NCI-H2227 treated with DMSO at 0.1 percent for 48 hours (cell line): ENCODE measurements at places on chromosomes 4 and X.

DNA sequence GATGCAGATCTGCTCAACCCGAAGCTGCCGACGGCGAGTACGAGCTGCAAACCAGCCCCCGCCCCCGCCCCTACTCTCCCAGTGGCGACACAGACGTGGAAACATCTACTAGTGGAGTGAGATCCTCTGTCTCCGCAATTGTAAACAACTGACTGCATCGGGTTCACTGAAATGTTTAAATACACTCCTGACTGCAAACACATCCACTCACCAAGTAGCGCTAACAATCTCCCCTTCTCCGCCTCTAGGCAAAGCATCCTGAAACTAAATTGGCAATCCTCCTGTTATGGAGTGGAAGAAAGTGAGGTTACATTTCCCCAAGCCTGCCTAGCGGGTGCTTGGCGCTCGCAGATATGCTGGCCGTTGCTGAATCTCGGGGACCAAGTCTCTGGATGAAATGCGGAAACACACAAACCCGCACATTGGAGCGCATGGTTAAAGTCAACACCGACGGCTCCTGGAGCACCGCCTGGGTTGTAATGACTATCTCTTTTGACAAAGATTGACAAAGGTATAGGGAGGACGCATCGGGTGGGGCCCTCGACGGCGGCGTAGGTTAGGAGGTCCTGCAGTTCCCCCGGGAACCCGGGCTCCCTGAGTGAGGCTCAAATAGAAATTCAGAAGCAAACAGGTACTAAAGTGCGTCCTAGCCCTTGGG is 117.0 kb upstream of the TEX13C start:
- DNase-seq, result peak; percentile 72

- DNase-seq, result no peak
Measured at GRCh38 chr4:148693913-148694649, 251.9 kb upstream of the NR3C2 start.

GRCh38 chr4:47933840-47934239 is 19.5 kb upstream of the NFXL1 start:
- DNase-seq, result peak; percentile 8

GRCh38 chrX:29890004-29890403 is 325.4 kb upstream of the MAGEB2 start:
- no peak for DNase-seq

- DNase-seq, result no peak
Measured at GRCh38 chr4:128718768-128719167, 90.7 kb upstream of the JADE1 start.

GRCh38 chr4:85555206-85555605 is 80.3 kb downstream of the ARHGAP24 start:
- no peak for DNase-seq

DNA sequence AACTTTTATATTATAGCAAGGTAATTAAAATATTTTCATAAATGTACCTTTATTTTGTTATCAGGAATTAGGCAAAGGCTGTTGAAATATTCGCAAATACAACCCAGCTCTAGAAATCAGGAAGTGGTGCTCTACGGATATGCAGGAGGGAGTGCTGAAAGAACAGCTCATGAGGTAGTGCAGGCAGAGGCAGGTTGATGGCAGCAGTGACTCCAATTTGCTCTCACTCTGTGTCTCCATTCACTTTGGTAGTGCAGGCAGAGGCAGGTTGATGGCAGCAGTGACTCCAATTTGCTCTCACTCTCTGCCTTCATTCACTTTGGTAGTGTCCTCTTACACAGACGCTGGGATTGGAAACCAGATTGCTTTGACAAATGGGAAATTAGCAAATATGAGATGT is 277.9 kb downstream of the TRIML1 start:
- no peak for DNase-seq

DNA sequence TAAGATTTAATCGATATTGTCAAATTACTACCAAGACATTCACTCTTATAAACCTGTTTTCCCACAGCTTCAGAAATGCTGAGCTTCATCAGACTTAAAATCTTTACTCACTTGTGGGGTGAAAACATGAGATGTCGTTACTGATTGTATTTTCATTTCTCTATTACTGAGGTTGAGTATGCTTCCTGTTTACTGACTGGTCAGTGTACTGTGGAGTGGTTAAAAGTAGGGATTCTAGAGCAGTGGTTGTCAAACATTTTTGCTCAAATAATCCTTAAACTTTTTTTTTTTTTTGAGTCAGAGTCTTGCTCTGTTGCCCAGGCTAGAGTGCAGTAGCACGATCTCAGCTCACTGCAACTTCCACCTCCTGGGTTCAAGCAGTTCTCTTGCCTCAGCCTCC is 50.3 kb downstream of the NSUN7 start:
- no peak for DNase-seq

DNA sequence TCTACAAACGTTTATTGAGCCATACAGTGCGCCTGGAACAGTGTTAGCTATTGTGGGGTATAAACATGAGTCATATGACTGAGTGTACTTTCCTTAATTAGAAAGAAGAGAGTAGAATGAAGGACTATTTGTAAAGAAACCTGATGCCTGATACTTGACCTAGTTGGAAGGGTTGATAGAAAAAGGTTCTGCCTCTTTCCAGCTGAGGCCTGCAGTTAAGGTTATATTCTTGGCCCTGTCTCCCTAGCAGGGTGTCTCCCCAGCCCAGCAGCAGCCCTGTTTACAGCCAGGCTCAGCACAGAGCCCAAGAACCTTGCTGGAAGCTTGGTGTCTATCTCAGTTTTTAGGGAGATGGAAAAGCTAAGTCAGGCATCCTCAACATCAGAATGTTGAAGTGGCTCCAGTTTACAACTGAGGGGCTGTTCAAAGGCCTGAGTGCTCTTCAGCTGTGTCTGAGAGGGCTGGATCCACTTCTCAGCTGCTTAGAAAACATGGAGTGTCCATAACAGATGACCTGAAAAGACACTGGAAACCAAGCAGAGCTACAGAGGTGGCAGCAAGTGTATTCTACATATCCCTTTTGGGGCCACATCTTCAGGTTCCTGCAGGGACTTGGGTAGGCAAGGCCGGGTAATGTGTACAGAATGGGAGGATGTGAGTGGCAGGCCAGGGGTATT is 21.6 kb downstream of the NYX start:
- peak; percentile 18 for DNase-seq

GRCh38 chr4:76214177-76214675 is 602 bp upstream of the SCARB2 start:
- peak; percentile 29 for DNase-seq

GRCh38 chrX:13295841-13296240 is 24.0 kb downstream of the ATXN3L start:
- DNase-seq, result no peak

- DNase-seq, result no peak
Measured at GRCh38 chrX:115609621-115610020, 48.6 kb downstream of the PLS3 start.

GRCh38 chr4:147940171-147940570 is 208.3 kb downstream of the ARHGAP10 start:
- no peak for DNase-seq

- no peak for DNase-seq
Measured at GRCh38 chr4:76737180-76737579, 160.8 kb downstream of the SOWAHB start.

- no peak for DNase-seq
Measured at GRCh38 chr4:185600801-185601434, 65.6 kb upstream of the PDLIM3 start.

- no peak for DNase-seq
Measured at GRCh38 chrX:97200454-97200853, 316.7 kb downstream of the RPA4 start.

DNA sequence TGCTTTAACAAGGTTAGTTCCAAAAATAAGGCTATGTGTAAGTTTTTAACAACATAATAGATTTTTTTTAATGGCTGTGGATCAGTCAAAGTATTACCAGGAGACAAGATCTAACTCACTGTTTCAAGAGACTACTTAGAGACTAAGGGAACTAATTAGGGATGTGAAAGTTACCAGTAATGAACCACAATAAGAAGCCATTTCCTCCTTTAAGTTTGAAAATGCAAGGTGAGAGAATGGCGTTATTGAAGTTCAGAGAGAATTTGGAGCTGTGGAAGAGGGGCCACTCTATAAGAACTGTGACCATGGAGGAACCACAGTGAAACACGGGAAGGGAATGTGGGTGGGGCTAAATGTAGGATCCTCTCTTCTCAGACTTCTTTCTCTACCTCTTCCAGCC is 624.2 kb downstream of the GLUD2 start:
- no peak for DNase-seq

GRCh38 chr4:119025916-119026661 is 109.5 kb upstream of the MYOZ2 start:
- DNase-seq, result no peak

GRCh38 chrX:34058005-34058404 is 74.1 kb downstream of the FAM47A start:
- DNase-seq, result no peak

- DNase-seq, result no peak
Measured at GRCh38 chr4:7279902-7280301, 87.6 kb downstream of the SORCS2 start.

- no peak for DNase-seq
Measured at GRCh38 chrX:82127228-82128123, 925.6 kb downstream of the SH3BGRL start.

GRCh38 chr4:39045827-39046221 is 13.6 kb upstream of the TMEM156 start:
- DNase-seq, result no peak

GRCh38 chr4:158599150-158599549 is 72.5 kb downstream of the C4orf46 start:
- no peak for DNase-seq

DNA sequence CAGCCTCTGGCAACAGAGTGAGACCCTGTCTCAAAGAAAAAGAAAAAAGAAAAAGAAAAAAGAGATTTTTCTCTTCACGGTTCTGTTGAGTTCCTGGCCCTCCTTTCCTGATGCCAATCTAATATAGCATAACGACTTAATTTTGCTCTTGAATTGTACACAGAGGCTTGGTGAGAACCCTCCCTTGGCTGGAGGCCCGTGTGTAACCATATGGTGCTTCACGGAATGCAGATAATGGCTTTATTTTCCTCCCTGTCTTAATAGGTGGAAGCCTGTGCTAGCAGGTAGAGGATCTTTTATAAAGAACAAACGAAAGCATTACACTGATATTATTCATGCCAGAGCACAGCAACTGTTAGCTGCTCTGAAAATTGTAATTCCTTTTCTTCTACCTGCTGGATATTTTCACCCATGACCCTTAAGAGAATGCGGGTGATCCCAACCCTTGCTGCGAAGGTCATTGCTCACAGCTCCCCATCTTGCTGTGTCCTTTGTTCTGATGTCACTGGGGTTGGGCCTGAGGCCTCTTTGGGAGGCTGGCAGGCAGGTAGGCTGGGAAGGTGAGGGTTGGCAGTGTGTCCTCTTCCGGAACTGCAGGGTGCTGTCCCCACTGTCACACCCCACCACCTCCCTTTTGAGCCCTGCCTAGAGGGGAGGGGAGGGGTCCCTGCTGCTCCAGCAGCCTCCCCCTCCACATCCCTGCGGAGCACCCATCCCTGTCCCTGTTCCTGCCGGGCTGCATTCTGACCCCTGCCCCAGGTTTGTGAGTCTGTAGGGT is 83.8 kb upstream of the STOX2 start:
- DNase-seq, result no peak

GRCh38 chrX:39550795-39551361 is 546.9 kb downstream of the BCOR start:
- no peak for DNase-seq

- DNase-seq, result no peak
Measured at GRCh38 chr4:15336410-15337167, 91.2 kb upstream of the C1QTNF7 start.

DNA sequence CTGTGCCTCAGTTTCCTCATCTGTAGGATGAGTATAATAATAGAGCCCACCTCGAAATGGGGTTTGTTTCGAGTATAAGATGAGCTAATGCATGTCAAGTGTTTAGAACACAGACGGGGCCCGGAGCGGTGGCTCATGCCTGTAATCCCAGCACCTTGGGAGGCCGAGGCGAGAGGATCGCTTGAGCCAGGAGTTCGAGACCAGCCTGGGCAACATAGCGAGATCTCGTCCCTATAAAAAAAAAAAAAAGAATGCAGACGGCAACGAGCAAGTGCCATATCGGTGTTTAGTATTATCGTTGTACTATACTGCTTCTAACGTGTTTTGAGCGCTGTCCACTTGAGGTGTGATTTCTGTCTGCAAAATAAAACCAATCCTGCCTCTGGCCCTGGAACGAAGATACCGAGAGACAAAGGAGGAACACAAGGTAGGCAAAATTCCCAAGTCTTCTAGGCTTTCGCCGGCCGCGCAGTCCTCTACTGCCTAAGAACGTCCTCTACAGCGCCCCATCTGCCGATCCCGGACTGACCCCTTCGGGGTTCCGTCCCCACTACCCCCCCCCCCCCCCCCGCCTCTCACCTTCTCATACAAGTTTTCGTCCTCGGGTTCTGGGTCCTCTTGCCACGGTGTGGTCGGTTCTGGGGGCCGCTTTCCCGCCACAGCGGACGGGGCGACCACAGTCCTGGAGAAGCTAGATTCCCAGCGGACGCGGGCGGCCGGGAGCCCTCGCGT is 442 bp downstream of the NDUFB11 start:
- peak; percentile 86 for DNase-seq

DNA sequence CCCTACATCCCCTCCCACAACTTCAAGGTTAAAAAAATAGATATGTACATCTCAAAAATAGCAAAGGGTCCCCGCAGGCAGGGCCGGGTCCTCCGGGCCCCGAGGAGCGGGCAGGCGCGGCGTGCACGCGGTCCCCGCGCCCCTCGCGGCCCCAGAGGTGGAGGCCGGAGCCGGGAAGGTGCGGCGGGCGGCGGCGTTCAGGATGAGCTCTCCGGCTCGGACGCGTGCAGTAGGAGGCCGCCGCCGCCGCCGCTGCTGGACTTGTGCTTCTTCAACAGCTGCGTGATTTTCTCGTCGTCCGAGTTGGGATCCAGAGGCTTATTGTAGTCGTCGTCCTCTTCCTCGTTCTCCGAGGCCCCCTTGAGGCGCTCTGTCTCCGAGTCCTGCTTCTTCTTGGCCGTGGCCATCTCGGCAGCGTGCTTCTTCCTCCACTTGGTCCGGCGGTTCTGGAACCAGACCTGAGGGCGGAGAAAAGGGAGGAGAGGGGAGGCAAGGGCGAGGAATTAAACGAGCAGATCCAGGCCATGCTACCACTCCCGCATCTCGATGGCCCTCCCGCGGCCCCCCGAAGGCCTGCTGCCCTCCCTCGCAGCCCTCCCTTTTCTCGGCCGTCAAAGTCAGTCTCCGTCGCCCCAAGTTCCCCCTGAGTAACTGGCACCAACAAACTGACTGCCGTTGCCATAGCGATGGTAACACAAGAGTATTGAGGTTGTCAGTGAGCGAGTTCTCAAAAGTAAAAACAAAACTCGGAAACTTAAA is 5.8 kb downstream of the NKX6-1 start:
- peak; percentile 25 for DNase-seq

- no peak for DNase-seq
Measured at GRCh38 chr4:40586034-40586433, 43.6 kb downstream of the RBM47 start.

DNA sequence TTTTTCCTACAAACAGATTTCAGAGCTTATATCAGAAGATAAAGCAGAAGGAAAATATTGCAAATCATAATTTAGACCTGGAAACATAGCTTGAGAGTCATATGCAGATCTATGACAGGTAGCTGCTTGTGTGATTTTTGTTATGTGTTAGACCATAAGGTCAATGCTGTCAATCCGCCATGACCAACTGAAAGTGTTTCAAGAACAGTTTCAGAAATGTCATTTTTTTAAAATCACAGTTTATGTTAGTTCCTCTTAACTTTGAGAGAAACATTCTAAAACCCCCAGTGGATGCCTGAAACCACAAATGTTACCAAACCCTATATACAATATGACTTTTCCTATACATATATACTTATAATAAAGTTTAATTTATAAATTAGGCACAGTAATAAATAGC is 391.3 kb upstream of the FAM241A start:
- no peak for DNase-seq
